ENCODE measurements at places on chromosomes 2 and 18. TPM values are rescaled to one million over a fixed set of nuclear protein-coding genes. Genes with fewer than 3 reads are reported as not detected.

The CXCR1 gene
- 14.5 TPM for polyA plus RNA-seq

The EVA1A gene
- 11.5 TPM for polyA plus RNA-seq

GRCh38 chr2:179428649-179429048 is 164.0 kb upstream of the SESTD1 start:
- H3K36me3 ChIP-seq = no peaks in the 10 kb centered on the region
- H3K27me3 ChIP-seq = no peaks in the 10 kb centered on the region
- H3K4me3 ChIP-seq = no peak overlapping the region

GRCh38 chr2:234577191-234577590 is 80.3 kb upstream of the ARL4C start:
- H3K36me3 ChIP-seq = no peaks in the 10 kb centered on the region
- no peak for DNase-seq
- H3K4me1 ChIP-seq = no peaks in the 10 kb centered on the region
- no peak overlapping the region for H3K27ac ChIP-seq

The ANKRD23 gene
- 1.4 TPM for polyA plus RNA-seq

The GRP gene
- not detected for polyA plus RNA-seq

DNA sequence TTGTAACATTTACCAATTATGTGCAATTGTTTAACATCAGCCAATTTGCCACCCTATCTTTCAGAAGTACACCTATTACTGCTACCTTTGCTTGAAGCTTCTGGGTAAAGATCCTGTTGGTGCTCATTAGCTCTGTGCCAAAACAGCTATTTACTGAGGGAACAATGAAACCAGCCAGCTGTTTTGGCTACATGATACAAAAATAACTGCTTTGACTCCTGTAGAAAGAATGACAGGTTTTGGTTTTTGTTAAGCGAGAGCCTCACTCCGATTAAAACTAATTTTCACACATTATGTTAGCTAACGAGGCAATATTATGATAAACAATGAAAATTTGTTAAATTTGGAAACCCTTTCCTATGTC is 907.0 kb downstream of the EPHA4 start:
- no peak for DNase-seq
- no peak overlapping the region for H3K4me3 ChIP-seq
- no peaks in the 10 kb centered on the region for H3K36me3 ChIP-seq

The CCDC148 gene
- polyA plus RNA-seq = 0.13 TPM

DNA sequence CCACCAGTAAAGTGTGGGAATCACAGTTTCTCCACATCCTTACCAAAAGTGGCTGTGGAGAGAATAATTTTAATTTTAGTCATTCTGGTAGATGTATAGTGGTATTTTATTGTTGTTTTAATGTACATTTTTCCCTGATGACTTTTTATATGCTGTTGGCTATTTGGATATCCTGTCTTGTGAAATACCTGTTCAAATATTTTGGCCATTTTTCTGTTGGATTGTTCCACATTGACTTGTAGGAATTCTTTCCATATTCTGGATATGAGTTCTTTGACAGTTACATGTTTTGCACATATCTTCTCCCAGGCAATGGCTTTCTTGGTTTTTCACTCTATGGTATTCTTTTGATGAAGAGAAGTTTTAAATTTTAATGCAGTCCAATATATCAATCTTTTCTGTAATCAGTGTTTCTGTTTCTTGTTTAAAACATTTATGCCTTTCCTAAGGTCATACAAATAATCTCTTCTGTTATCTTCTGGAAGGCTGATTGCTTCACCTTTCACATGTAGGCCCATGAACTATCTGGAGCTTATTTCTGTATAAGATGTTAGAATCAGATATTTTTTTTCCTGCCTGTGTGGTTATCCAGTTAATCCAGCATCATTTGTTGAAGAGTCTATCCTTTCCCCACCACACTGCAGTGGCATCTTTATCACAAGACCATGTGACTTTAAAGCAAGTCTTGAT is 19.0 kb downstream of the AFTPH start:
- H3K27me3 ChIP-seq = no peaks in the 10 kb centered on the region
- no peaks in the 10 kb centered on the region for H3K36me3 ChIP-seq

DNA sequence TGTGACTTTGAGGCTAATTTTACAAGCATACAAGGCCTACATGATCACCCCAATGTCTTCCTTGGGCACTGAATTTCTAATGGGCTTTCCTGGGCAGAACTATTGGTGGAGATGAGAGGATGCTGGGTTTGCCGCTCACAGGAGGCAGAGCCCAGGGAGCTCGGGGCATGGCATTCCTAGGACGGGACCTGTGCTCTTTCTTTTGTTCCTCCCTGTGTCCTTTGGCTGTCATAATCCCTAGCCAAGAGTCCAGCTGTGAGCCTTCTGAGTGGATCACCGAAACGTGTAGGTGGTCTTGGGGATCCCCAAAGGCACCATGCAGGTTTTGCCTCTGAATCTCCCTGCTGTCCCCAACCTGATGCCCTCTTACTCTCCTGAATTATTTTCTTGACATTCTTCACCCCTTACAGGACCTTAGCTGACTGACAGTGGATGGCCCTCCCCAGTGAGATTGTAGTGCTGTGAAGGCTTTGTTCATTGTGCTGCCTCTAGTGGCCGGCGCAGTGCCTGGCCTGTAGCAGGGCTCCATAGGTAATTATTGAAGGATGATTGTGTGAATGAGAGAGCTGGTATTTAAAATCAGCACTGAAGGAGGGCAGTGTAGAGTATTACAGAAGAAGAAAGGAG is 221.9 kb downstream of the ZNF407 start:
- no peak overlapping the region for H3K27ac ChIP-seq
- H3K36me3 ChIP-seq = no peaks in the 10 kb centered on the region
- no peaks in the 10 kb centered on the region for H3K27me3 ChIP-seq
- no peaks in the 10 kb centered on the region for H3K4me1 ChIP-seq
- no peak overlapping the region for H3K4me3 ChIP-seq
- DNase-seq = no peak

GRCh38 chr2:223537115-223537514 is 65.0 kb downstream of the SCG2 start:
- no peak overlapping the region for H3K4me3 ChIP-seq
- DNase-seq = no peak
- no peaks in the 10 kb centered on the region for H3K36me3 ChIP-seq
- H3K27ac ChIP-seq = no peak overlapping the region
- peaks cover 15% of the 10 kb centered on the region for H3K4me1 ChIP-seq

The RHOB gene
- polyA plus RNA-seq = 28.3 TPM

GRCh38 chr2:224278531-224278930 is 123.4 kb downstream of the FAM124B start:
- DNase-seq = peak; percentile 56
- H3K36me3 ChIP-seq = no peaks in the 10 kb centered on the region
- H3K4me1 ChIP-seq = peaks cover 12% of the 10 kb centered on the region
- no peak overlapping the region for H3K4me3 ChIP-seq
- no peaks in the 10 kb centered on the region for H3K27me3 ChIP-seq

GRCh38 chr2:22037274-22037673 is 913.5 kb downstream of the TDRD15 start:
- H3K27me3 ChIP-seq = no peaks in the 10 kb centered on the region
- H3K4me1 ChIP-seq = no peaks in the 10 kb centered on the region
- H3K27ac ChIP-seq = no peak overlapping the region
- DNase-seq = no peak
- no peak overlapping the region for H3K4me3 ChIP-seq

- no peaks in the 10 kb centered on the region for H3K4me1 ChIP-seq
- H3K4me3 ChIP-seq = no peak overlapping the region
- H3K27me3 ChIP-seq = peaks cover 5% of the 10 kb centered on the region
- H3K27ac ChIP-seq = no peak overlapping the region
- DNase-seq = peak; percentile 15
Measured at GRCh38 chr2:224357098-224357901, 44.6 kb downstream of the FAM124B start.

- no peak overlapping the region for H3K27ac ChIP-seq
- no peak overlapping the region for H3K4me3 ChIP-seq
Measured at GRCh38 chr2:166436189-166436588, 57.9 kb downstream of the SCN7A start.

The GKN2 gene
- polyA plus RNA-seq = not detected

DNA sequence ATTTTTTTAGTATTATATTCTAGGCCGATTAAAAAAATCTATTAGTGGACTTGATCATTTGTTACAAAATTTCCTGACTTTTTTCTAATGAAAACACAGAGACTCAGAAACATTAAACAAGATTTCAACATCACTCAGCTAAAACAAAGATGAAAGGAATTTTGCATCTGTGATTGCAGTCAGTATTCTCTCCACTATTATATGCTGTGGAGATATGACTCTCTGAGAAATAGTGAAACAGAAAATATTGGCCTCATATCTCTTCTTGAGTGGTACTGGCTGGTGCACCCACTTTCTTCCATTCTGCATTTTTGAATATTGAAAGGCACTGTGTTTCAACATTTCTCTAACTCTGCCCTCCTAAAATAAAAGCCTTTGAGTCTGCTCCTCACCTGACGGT is 914.2 kb downstream of the TSN start:
- H3K27me3 ChIP-seq = no peaks in the 10 kb centered on the region
- no peaks in the 10 kb centered on the region for H3K36me3 ChIP-seq
- no peaks in the 10 kb centered on the region for H3K4me1 ChIP-seq
- no peak for DNase-seq

DNA sequence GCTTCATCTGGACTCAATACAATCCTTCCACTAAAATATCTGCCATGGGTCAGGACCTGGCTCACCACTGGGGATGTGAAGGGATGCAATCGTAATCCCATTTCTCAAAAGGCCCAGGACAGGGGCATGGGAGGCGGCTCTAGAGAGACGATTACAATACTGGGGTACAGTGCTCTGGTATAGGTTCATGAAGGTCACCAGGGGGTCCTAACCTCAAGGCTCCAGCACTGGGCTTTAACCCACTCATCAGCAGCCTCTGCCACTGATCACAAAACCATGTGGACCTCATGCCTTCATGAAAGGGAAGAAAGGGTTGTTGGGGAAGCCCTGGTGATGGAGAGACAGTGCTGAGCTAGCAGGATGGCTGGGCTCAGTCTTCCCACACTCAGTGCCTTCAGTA is 48.8 kb downstream of the ADD2 start:
- H3K27ac ChIP-seq = no peak overlapping the region
- DNase-seq = no peak
- H3K4me1 ChIP-seq = no peaks in the 10 kb centered on the region
- H3K36me3 ChIP-seq = no peaks in the 10 kb centered on the region
- peaks cover 21% of the 10 kb centered on the region for H3K27me3 ChIP-seq

The BUB1 gene
- polyA plus RNA-seq = 3.8 TPM

GRCh38 chr2:237978058-237978712 is 11.4 kb downstream of the UBE2F start:
- no peaks in the 10 kb centered on the region for H3K27me3 ChIP-seq
- H3K36me3 ChIP-seq = peaks cover 15% of the 10 kb centered on the region
- H3K27ac ChIP-seq = no peak overlapping the region
- DNase-seq = no peak
- H3K4me3 ChIP-seq = no peak overlapping the region

The CDH2 gene
- polyA plus RNA-seq = 0.46 TPM

- peak; percentile 13 for DNase-seq
- H3K36me3 ChIP-seq = no peaks in the 10 kb centered on the region
- no peak overlapping the region for H3K4me3 ChIP-seq
- H3K27me3 ChIP-seq = no peaks in the 10 kb centered on the region
- H3K4me1 ChIP-seq = no peaks in the 10 kb centered on the region
Measured at GRCh38 chr2:1886405-1886992, 142.2 kb upstream of the PXDN start.

DNA sequence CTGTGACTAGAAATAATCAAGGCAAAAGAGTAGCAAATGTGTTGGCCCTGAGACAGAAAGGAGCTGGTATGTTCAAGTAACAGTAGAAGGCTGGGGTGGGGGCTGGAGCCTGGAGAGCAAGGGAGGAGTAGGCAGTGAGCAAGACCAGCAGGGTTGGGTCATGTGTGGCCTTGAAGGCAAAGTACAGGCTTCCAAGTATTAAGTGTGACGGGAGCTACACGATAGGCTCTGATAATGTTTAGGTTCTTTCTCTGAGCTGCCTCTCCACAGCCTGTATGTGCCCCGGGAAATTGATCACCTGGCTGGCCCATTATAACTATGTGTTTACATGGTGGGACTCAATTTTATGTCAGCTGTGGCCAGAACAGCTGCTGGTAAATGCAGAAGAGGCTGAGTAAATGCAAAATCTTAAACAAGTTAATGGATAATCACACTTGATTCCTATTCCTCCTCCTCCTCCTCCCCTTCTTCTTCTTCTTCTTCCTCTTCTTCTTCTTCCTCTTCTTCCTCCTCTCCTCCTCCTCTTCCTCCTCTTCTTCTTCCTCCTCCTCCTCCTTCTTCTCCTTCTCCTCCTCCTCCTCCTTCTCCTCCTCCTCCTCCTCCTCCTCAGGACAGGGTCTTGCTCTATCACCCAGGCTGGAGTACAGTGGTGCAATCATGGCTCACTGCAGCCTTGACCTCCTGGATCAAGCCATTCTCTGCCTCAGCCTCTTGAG is 9.3 kb downstream of the IL1F10 start:
- H3K36me3 ChIP-seq = no peaks in the 10 kb centered on the region
- H3K27ac ChIP-seq = peak overlapping the region; percentile 100
- DNase-seq = no peak
- no peaks in the 10 kb centered on the region for H3K27me3 ChIP-seq
- peaks cover 66% of the 10 kb centered on the region for H3K4me1 ChIP-seq

GRCh38 chr2:187403568-187404260 is 44.3 kb downstream of the CALCRL start:
- no peak overlapping the region for H3K4me3 ChIP-seq
- DNase-seq = no peak
- no peaks in the 10 kb centered on the region for H3K4me1 ChIP-seq

DNA sequence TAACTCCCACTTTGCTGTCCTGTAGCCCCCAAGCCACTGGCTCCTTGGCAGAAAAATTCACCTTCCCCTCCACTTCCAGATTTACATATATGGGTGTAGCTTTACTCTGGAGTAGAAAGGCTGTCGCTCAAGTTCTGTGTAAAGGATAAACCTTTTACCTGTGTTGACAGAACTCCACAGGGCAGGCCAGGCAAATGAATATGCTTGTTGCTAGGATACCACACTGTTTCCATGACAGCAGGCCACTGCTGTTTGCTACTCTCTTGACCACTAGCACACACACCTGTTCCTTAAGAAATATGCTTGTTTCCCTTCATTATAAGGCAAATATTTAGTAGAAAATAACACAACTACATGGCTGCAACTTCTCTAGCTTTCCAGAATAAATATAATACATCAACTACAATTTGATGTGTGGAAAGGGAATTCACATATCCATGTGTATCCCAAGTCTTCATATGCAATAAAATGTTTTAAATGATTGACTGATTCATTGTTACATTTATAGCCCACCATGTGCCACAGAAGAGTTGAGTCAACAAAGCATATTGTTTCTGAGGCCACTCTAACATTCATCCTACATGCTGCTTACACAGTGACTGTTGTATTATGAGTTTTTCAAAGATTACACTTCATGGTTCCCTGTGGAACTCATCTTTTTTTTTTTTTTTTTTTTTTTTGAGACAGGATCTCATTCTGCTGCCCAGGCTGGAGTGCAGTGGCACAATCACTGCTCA is 56.2 kb upstream of the ROCK1 start:
- H3K4me1 ChIP-seq = peaks cover 4% of the 10 kb centered on the region
- no peak overlapping the region for H3K4me3 ChIP-seq
- no peaks in the 10 kb centered on the region for H3K27me3 ChIP-seq
- no peak for DNase-seq
- H3K27ac ChIP-seq = no peak overlapping the region
- no peaks in the 10 kb centered on the region for H3K36me3 ChIP-seq

GRCh38 chr2:225739328-225739727 is 339.8 kb downstream of the NYAP2 start:
- H3K36me3 ChIP-seq = no peaks in the 10 kb centered on the region
- H3K4me1 ChIP-seq = peaks cover 30% of the 10 kb centered on the region
- no peak for DNase-seq
- no peak overlapping the region for H3K27ac ChIP-seq
- H3K27me3 ChIP-seq = no peaks in the 10 kb centered on the region

GRCh38 chr18:45156946-45157345 is 458.3 kb upstream of the SLC14A2 start:
- no peaks in the 10 kb centered on the region for H3K27me3 ChIP-seq
- H3K4me3 ChIP-seq = no peak overlapping the region
- no peaks in the 10 kb centered on the region for H3K36me3 ChIP-seq
- no peak for DNase-seq

Measured in keratinocyte (primary cell).